ENCODE measurements at places on chromosomes 11 and 22.

- no peak for DNase-seq
These were observed 12.5 kb upstream of the C1QTNF4 start for GRCh38 chr11:47606731-47607130.

GRCh38 chr22:50114221-50115021 is 24.6 kb downstream of the MOV10L1 start:
- DNase-seq: peak; percentile 39

DNA sequence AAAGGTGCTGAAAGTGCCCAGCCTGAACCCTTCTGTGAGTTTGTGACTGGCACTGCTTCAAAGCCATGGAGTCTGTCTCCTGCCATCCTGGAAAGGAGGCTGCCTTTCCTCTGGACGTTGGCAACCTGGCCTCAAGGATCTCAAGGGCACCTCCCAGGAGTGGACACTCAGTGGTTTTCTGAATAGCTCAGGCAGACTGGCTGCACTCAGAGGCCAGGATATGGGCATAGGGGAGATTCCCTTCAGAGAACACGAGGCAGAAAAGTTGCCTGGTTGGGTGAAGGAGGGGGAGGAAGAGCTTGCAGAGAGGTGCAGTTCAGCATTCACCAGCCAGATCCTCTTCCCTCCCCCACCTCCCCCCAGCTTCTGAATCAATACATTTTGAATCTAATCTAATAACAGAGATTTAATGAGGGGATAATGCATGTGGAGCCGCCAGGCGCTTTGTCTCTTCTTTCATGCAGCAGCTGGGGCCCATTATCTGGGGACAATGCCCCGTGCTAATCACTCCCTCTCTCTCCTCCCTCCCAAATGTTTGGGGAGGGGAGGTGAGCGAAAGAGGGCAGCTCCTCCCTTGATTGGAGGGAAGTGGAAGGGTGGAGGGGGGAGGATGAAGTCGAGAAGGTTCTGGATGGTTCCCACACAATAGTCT is 17.7 kb downstream of the HTR3A start:
- no peak for DNase-seq

- DNase-seq: peak; percentile 11
These were observed 28.2 kb downstream of the KCTD17 start for GRCh38 chr22:37079668-37080171.

- DNase-seq: no peak
These were observed 35.5 kb upstream of the MOB2 start for GRCh38 chr11:1522081-1522424.

DNA sequence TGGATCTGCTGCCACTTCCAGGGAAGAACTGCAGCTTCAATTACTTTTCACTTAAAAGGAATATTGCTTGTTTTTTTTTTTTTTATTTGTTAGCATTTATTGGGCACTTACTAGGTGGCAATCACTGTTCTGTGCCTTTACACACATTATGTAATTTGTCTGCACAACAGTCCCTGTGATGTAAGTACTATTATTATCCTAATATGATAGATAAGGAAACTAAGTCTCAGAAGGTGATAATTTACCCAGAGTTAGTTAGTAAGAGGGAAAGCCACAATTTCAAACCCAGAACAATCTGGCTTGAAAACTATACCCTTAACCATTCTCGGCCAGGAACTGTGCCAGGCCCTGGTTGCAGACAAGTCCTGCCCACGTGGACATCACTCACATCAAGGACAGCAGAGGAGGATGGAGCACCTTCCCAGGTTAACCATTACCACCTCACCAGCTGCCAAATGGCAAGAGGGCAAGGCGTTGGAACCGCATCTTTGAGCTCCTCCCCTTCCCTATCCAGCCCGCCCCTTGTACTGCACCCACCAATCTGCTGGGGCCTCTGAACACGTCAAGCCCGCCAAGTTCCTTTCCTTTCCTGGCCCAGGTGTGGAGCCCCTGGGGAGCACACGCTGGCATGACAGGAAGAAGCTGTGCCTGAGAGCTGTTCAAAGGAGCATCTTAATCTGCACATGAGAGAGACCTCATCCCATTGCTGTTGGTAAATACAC is 78.4 kb downstream of the NAV2 start:
- DNase-seq: no peak

DNA sequence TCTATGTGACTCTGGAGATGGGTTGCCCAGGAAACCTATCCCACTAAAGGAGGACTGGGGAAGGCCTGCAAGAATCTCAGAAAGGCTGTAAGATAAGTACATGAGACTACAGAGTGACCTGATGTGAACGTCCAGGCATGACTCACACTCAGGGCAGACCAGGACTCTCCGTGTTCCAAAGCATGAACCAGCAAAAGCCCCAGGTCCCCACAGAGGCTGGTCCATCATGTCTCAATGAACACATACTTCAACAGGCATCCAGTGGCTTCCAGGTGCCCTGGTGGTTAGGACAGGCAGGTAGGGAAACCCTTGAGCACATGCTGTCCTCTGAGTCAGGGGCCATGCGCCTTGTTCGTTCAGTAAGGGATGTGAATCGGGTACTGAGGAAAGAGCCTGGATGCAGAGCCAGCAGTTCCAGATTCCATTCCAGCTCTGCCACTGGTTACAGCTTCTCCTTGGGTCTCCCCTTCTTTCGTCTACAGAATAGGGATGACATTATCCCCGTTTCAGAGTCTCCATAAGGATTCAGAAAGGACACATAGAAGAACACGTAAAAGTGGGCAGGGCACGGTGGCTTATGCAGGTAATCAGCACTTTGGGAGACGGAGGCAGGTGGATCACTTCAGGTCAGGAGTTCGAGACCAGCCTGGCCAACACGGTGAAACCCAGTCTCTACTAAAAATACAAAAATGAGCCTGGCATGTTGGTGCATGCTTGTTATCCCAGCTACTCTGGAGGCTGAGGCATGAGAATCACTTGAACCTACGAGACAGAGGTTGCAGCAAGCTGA is 129.0 kb upstream of the TEAD1 start:
- DNase-seq: no peak

Measured in NCI-H226 (cell line).